NCI-H774 (cell line): ENCODE measurements at places on chromosomes 3 and 15.

- DNase-seq, result peak; percentile 16
Observed at GRCh38 chr3:100993309-100993708, at the start of gene ABI3BP. TSS of gene ABI3BP (minus strand) at chr3:100993421. CDS start at chr3:100993384, 37 bp downstream.

DNA sequence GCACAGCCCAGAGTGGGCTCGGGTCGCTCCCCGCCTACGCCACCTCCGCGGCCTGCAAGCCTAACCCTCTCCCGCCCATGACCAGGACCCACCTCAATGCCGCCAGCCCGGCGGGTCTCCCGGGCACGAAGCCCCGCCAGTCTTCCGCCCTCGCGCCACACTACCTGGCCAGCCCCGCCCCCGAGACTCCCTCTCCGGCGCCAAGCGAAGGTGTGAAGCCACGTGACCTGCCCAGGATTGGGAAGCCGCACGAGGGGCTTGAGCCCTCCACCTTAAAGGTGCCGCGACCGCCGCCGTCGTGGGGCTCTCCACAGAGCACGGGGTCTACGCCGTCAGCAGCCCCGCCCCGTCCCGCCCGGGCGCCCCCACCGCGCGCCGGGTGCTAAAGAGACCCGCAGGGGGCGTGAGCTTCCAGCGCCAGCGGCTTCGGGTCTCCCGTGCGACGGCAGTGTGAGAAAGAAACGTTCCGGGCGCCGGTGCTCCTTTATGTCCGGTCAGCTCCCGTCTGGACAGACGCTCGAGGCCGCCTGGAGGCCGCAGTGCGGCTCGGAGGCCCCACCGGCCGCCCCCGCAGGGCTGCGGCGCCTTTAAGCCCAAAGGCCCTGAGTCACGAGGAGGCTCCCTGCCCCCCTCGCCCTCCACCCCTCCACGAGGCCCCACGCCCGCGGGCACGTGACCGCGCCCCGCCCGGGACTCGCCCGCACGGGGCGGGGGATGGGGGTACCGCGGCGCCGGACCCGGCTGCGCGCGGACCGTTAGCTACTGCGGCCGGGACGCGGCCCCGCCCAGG lies at the start of gene CPEB1:
CPEB1 (minus strand) TSS at position 319 of the 790 bp plus-strand sequence. CDS start 18,904 bp downstream, outside the sequence.
- no peak for DNase-seq

GRCh38 chr15:73969151-73969759 lies 22.8 kb downstream of the STOML1 start:
- no peak for DNase-seq

GRCh38 chr3:189099505-189100290 lies 72.1 kb upstream of the TPRG1 start:
- DNase-seq, result no peak

- no peak for DNase-seq
Observed at GRCh38 chr3:191382661-191383060, 52.3 kb upstream of the UTS2B start.

DNA sequence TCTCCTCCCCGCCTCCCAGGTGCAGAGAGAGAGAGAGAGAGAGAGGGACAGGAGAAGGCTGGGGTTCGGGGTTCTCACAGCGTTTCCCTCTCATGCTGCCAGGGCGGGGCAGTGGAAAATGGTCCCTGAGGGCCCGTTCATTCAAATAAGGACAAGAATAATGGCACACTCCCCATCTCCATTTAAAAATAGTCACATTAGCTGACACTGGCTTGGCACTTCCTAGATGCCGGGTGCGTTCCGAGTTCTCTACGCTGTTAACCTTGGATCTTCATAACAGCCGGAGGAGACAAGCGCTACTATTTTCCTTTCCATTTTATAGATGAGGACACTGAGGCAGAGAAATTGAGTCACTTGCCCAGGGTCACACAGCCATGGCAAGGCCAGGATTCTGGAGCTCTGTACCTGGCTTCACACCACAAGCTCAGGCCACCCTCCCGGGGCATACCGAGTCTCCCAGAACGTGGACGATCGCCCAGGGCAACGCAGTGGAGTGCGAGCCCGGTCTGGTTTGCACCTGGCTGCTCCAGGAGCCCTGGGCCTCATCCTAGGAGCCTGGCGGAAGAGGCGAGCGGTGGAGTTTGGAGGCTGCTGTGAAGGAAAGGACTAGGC lies 608 bp upstream of the SLC6A6 start:
- DNase-seq, result no peak

- no peak for DNase-seq
Observed at GRCh38 chr3:72041076-72041475, 256.1 kb upstream of the PROK2 start.

DNA sequence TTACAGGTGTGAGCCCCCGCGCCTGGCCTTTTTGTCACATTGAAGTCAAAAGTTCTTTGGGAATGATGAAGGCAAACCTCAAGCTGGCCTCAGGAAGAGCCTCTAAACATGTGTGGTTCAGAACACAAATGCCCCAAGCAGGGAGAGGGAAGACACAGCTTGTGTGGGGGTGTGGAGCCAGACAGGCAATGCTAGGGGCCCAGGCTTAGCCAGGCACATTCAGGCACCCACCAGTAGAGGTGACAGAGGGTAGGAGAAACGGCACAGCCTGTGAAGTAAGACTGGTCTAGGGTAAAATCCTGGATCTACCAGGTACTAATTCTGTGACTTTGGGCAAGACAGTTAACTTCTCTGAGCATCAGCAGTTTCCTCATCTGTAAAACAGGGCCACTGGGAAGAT lies 3.5 kb downstream of the HDC start:
- no peak for DNase-seq

GRCh38 chr15:40046721-40047414 lies 7.9 kb upstream of the SRP14 start:
- no peak for DNase-seq

- DNase-seq, result no peak
Observed at GRCh38 chr3:126501054-126501453, 16.5 kb downstream of the UROC1 start.

GRCh38 chr3:11556851-11557644 lies 86.7 kb downstream of the VGLL4 start:
- no peak for DNase-seq

DNA sequence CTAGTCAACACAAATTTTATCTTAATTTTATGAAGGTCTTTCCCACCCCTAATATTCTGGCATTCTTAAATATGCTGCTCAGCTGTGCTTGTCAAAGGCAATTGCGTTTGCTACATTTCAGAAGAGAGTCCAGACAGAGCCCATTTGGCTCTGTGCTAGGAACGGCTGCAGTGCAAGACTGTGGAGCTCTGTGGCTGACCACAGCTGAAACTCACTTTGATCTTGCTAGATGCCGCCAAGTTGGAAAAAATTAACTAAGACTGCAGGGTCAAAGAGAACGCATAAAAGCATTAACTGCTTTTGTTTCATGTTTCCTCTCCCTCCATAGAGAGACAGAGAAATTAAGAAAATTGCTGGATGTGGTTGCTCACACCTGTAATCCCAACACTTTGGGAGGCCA lies 7.6 kb upstream of the PPP1R2 start:
- no peak for DNase-seq

- no peak for DNase-seq
Observed at GRCh38 chr3:53721187-53722119, 124.8 kb downstream of the CHDH start.

DNA sequence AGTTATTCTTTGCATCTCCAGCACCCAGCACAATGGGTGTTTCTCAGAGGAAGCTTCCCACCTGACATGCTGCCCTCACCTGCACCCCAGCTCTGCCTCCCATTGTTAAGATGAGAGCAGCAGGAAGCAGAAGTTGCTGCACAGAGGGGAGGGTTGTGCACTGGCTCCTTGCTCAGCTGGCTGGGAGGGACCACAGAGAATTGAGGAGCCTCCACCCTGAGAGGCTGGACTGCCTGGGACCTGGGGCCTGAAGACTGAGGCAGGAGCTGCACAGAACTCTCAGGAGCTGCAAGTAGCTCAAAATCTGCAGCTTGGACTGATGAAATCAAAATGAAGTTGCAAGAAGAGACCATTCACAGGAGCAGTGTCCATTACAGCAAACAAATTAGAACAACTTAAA lies 222.3 kb upstream of the LINGO1 start:
- no peak for DNase-seq

- DNase-seq, result no peak
Observed at GRCh38 chr3:129560269-129560787, 17.4 kb downstream of the H1-8 start.

DNA sequence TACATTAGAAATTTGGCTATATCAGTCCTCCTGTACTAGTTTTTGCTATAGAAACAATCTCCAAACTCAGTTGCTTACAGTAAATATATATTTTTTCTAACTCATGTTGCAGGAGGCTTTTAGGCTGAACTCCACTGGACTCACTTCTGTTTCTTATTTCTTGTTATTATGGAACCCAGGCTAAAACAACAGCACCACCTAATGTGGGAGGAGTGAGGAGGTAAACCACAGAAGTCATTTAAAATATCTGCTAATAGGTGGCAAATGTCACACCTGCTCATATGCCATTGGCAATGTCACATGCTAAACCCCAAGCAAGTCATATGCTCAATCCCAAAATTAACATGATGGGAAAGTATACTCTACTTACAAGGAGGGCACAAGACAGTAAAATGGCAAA lies 462.2 kb downstream of the PLOD2 start:
- no peak for DNase-seq

- DNase-seq, result no peak
Observed at GRCh38 chr3:151228666-151229040, 25.6 kb upstream of the GPR171 start.

- DNase-seq, result no peak
Observed at GRCh38 chr3:104750581-104750980, 616.1 kb upstream of the ALCAM start.

DNA sequence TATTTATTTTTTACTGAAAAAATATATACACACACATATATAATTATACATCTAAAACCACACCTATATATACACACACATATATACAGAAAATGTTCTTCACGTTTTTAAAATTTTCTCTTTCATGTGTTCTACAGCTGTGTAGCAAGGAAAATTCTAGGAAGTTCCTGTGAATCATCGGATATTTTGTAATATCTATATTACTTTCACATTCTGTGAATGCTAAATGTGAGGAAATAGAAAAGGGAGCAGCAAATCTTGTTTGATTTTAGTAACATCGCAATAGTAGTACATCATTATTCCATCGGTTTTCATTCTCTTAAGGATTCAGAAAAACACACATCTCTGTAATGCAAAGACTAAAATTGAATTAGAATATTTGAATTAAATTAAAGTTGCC lies 836.8 kb upstream of the NECTIN3 start:
- no peak for DNase-seq

GRCh38 chr3:30611613-30612436 lies 5.4 kb downstream of the TGFBR2 start:
- DNase-seq, result no peak

- DNase-seq, result no peak
Observed at GRCh38 chr3:155350571-155350970, 57.1 kb upstream of the STRIT1 start.

GRCh38 chr15:70192490-70192889 lies 94.8 kb upstream of the TLE3 start:
- DNase-seq, result no peak

DNA sequence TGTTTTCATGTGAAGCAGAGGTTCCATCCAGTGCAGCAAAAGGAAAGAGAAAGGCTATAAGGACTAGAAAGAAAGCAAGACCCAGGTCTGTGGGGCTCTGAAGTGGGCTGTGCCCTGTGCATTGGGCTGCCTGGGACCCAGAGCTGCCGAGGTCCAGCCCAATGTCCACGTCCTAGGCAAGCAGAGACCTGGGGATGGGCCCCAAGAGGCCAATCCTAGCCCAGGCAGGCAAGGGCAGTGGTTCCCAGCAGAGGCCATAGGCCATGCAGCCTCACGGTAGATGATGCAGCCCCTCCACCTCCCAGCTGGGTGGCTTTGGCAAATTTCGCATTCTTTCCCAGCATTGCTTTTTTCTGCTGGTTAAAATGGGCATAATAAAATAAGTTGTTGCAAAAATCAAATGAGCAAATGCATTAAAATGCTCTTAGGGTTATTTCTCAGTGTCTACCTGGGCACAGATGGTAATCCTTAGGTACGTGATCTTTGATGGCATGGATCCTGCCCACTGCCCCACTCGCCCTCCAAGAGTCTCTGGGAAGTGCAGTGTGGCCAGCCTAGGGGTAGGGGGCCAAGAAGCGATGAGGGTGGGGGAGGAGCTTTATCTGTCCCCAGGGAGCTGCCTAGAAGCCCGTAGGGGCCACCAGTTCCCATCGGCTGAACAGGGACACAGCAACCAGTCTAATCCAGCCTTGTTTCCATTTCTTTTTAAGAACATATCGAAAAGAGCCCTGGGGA lies 22.3 kb upstream of the GP9 start:
- DNase-seq, result no peak

- no peak for DNase-seq
Observed at GRCh38 chr15:69720536-69720935, 267.9 kb downstream of the RPLP1 start.

GRCh38 chr3:157631478-157631877 lies 128.3 kb upstream of the VEPH1 start:
- DNase-seq, result no peak

DNA sequence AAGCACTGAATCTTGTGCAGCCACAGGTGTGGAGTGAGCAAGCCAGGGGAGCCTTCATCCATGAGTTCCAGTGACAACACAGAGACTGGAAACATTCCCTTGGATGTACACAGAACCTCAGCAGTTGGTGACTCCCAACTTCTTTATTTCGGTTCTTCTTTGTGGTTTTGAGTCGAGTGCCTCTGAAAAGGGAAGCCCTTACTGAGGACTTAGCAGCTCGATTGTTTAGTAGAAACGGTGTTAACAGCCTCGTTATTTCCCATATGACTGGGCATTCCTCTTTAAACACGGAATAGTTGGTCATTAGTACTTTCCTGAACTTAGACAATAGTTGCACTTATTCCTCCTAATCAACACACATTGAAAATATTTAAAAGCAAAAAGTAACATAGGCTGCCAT lies 7.7 kb downstream of the SLCO3A1 start:
- DNase-seq, result no peak

DNA sequence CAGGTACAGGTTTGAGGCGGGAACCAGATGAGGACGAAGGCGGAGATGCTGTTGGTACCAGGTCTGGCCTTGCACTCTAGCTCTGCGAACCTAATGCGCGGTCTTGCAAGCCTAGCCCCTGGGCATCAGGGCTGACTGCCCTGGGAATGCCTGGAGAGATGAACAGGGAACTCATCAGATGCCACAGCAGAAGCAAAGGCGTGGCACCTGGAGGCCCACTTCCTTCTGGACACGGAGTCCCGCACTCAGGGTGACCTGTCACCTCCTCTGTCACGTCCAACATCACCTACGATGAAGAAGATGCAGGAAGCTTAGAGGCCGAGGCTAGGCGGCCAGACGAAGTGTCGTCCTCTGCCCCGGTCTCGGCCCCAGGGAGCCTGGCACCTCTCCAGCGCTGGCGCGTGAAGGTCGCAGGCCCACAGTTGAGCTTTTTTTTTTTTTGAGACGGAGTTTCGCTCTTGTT lies 9.4 kb downstream of the RPLP1 start:
- no peak for DNase-seq

DNA sequence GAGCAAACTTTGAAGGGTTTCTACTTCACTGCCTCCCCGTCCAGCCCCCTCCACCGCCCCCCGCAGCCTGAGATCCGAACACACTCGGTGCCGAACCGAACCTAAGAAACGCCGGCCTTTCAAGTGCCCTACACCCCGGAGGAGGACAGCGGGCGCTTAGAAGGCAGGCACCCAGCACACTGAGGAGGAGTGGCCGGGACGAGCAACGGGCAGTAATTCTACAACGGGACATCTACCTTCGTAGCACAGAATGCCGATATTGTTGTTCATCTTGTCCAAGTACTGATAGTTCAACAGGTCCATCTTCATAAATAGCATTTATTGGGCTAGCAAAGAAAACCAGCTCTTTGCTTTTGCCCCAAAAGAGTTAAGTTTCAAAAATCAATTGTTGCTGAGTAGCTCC lies 513 bp downstream of the VGLL4 start:
- DNase-seq, result no peak

- DNase-seq, result no peak
Observed at GRCh38 chr3:182183716-182184430, 472.1 kb downstream of the SOX2 start.

GRCh38 chr3:48084929-48085328 lies 68.7 kb upstream of the MAP4 start:
- no peak for DNase-seq
